SW480 (cell line): ENCODE measurements at places on chromosomes 12 and 14.

DNA sequence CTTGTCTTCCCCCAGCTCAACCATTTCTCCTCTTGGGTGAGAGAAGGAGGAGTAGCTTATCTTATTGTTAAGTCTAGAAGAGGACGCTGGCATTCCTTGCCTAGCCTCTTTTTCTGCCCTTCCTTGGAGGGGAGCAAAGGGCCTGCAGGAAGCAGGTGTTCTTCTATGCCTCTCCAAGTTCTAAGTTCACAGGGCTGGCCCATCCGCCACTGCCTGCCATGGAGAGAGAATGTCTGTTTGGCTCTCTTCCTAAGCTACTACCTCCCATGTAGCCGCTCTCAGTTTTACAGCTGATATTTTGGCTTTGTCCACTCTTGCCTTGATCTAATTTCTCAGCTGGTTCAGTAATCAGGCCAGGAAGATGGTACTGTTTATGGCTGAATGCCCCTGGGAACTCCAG lies 201.2 kb downstream of the NTF3 start:
- no peak for DNase-seq

DNA sequence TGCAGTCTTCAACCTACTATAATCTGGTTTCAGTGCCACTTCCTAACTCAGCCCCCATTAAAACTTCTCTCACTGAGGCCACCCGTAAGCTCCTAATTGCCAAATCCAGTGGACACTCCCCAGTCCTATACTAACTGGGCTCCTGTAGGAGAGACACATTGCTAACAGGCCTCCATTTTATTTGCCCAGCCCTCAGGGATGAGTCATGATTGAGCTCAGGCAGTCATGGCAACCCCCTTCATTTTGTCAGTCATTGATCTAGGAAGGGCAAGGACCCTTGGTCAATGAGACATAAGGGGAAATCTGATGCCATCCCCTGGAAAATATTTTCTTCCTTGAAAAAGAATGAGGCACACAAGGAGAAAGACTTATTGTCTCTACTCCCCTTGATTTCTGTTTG lies 70.1 kb upstream of the HIF1A start:
- peak; percentile 27 for DNase-seq

GRCh38 chr14:67311868-67312267 lies 47.7 kb downstream of the ATP6V1D start:
- DNase-seq: peak; percentile 31

GRCh38 chr14:71645656-71646055 lies 286.6 kb upstream of the RGS6 start:
- no peak for DNase-seq

- peak; percentile 42 for DNase-seq
Observed at GRCh38 chr14:74135426-74135825, 50.7 kb downstream of the LIN52 start.

GRCh38 chr12:109222496-109222895 lies 86.6 kb downstream of the FOXN4 start:
- no peak for DNase-seq

- DNase-seq: no peak
Observed at GRCh38 chr14:61836807-61837206, 74.6 kb downstream of the SNAPC1 start.

- no peak for DNase-seq
Observed at GRCh38 chr12:130470969-130471368, 133.3 kb downstream of the PIWIL1 start.

GRCh38 chr12:43762596-43762995 lies 3.8 kb downstream of the IRAK4 start:
- no peak for DNase-seq

- no peak for DNase-seq
Observed at GRCh38 chr14:92549859-92550230, 36.3 kb downstream of the RIN3 start.

- DNase-seq: no peak
Observed at GRCh38 chr12:89231686-89232085, 120.6 kb downstream of the DUSP6 start.

- peak; percentile 91 for DNase-seq
Observed at GRCh38 chr12:13179211-13180074, 17.1 kb upstream of the EMP1 start.

DNA sequence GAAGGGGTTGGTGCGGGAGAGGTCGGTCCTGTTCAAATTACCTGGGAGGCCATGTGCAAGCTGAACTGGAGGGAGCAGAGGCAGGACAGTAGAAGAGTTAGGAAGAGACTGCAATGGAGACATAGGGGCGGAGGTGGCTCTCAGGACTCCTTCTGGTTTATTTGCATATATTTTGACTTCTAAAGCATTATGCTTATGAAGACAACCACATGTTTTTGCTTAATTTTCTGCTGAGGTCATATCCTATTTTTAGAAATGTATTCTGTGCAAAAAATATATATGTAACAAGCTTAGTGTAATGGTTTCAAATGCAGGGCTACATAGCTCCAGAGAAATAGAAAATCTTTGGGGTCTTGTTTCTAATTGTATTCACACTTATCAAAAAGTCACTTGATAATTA lies 137.0 kb upstream of the MDM1 start:
- no peak for DNase-seq

DNA sequence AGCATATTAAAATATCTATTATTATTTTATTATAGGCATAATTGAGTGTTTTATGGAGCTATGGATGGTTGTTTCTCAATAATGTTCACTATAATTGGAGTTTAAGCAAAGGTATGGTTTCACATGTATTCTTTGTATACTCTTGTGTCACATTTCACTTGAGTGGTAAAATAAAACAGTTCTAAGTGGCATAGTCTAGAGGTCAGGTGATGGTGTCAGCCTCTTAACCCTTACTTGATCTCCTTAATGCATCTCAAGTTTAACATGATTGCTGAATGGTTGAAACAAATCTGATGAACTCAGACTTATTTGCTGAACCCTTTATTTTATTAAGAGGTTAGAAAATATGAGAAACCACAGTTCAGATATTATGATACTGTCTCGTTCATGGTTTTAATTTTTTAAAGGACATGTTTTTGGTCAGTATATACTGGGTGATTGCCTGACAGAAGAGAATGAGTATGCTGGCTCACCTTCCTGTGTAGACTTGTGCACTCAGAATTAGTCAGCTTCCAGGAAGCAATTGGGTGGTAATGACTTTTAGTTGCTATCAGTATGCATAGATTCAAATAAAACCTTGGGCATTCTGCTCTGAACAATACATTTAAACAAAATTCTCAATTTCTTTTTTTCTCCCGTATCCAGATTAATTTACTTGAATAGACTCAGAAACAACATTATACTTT lies 464.6 kb downstream of the PCNX1 start:
- DNase-seq: no peak

- DNase-seq: no peak
Observed at GRCh38 chr14:101733211-101733610, 28.3 kb upstream of the PPP2R5C start.

DNA sequence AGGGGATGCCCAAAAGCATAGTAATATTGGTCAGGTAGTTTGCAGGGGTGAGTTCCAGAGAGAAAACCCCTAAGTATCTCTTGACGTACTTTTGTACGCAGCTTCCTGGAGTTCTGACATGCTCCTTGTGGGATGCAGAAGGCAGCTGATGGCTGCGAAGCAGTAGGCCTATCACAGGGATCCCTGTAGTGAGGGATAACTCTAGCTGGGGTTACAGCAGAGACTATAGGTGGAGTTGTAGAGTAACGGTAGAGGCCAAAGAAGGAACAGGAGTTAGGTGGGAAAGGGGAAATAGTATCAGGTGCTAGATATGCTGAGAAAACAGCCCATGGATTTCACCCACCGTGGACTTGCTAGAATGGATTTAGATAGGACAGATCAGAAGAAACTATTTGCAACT lies 37.3 kb downstream of the MGST1 start:
- DNase-seq: no peak

- no peak for DNase-seq
Observed at GRCh38 chr12:52226446-52226845, 6.6 kb upstream of the KRT7 start.

DNA sequence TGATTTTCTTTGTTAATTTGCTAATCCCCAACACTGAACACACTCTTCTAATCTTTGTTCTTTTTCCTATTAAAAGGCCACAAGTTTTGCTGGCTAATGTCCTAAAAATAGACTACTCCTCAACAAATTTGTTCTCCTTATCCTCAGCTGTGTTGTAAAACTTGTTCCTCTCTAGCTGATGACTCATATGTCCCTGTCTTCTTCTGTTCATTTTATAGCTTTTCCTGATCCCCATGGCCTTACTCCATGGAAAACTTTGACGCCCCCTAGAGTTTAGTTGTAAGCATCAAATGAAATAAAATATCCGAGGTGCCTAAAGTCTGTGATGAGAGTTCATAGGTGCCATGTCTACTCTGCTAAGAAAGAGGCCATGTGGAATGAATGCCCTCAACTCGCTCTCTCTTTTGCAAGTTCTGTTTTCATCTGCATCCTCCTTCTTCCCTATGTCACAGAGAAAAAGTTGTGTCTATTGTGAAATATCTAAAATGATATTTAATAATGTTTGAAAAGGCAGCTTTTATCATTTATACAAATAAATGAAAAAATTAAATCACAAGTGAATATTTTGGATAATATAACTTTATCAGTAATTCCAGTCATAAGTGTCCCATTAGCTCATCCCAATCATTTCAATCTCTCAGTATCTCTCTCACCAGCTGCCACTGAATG lies 237.9 kb downstream of the IPO8 start:
- peak; percentile 75 for DNase-seq

GRCh38 chr12:57465747-57466505 lies 6.3 kb downstream of the GLI1 start:
- DNase-seq: no peak

DNA sequence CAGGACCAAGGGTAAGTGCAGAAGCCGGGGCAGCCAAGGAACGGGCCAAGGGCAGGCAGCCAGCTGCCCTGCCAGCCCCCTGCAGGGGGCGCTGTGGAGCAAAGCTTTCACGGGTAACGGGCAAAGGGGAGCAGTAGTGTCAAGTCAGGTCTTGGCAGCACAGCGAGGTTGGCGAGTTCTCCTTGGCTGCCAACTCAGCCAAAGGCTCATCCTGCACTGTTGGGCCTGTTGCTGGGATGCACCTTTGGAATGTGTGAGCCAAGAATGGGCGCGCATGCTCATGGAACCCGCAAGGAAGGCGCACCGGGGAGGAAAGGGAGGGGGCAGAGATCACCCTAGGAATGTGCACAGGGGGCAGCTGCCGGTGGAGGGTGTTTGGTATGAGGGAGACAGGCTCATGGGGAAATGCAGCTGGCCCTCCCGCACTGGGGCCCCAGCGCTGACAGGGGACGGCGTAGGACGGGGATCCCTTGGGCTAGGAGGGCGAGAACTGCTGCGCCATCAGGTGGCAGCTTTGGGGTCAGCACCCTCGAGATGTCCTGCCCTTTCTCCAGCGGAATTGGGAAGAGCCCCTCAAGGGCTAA lies 138.0 kb downstream of the ASCL4 start:
- no peak for DNase-seq

GRCh38 chr12:102067574-102068258 lies 5.9 kb upstream of the WASHC3 start:
- no peak for DNase-seq

DNA sequence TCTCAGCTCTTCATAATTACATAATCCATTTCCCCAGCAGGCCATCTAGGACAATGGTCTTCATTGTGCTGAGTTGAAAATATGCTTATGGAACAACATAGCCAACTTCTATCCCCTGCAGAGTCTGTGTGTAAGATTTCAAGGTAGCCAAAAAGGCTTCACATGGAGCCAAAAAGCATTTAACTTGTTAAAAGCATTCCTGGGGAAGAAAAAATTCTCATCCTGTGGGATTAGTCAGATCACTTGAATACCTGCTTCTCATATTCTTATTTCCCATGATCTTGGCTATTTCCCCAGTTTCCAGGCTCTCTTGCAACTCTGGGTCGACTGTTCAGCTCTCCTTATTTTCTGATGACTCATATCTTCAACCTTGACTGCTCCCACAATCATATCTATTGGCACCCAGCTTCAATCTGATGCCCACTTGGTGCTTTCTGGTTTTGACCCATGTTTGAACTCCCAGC lies 178.9 kb downstream of the KLHL28 start:
- DNase-seq: no peak

- DNase-seq: no peak
Observed at GRCh38 chr14:60975551-60975950, 5.3 kb downstream of the TRMT5 start.

- no peak for DNase-seq
Observed at GRCh38 chr12:53674977-53675700, 744 bp downstream of the ATP5MC2 start.

GRCh38 chr14:56340932-56341331 lies 222.7 kb downstream of the PELI2 start:
- no peak for DNase-seq

DNA sequence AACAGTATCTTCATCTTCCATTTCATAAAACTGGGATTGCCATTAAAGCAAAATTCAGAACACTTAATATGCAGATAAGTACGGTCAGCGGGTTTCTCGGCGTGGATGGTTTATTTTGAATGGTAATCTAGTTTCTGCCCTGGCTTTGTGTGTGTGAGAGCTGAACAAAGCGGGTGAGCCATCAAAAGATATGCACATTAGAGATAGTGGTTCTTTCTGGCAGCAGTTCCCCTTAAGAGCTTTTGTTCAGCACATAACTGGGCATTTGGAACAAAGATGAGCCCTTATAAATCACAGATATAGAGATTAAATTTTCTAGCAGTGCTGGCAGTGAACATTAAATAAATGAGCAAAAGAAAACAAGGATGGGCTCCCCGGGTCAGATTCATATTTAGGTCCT lies 207.5 kb downstream of the CALM1 start:
- DNase-seq: no peak

DNA sequence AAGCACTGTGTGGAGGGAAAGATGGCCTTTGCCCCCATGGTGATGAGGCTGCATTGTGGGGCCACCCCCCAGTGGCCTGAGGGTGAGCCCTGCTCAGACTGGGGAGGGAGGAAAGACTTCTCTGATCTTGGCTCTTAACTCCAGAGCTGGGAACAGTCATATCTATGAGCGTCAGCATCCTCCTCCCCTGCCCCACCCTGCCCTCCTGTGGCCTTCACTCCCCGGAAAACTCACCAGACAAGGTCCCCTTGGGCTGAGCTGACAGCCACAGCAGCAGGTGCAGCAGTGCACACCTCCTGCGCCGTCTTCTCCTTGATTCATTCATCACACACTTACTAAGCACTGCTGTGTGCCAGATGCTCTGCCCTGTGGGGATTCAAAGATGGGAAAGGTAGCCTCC lies 98.8 kb downstream of the B4GALNT3 start:
- no peak for DNase-seq
